CD14-positive monocyte (primary cell): ENCODE measurements at places on chromosomes 16 and 17.
A peak's percentile ranks its signal among the peaks of the same experiment; 100 is the strongest.

DNA sequence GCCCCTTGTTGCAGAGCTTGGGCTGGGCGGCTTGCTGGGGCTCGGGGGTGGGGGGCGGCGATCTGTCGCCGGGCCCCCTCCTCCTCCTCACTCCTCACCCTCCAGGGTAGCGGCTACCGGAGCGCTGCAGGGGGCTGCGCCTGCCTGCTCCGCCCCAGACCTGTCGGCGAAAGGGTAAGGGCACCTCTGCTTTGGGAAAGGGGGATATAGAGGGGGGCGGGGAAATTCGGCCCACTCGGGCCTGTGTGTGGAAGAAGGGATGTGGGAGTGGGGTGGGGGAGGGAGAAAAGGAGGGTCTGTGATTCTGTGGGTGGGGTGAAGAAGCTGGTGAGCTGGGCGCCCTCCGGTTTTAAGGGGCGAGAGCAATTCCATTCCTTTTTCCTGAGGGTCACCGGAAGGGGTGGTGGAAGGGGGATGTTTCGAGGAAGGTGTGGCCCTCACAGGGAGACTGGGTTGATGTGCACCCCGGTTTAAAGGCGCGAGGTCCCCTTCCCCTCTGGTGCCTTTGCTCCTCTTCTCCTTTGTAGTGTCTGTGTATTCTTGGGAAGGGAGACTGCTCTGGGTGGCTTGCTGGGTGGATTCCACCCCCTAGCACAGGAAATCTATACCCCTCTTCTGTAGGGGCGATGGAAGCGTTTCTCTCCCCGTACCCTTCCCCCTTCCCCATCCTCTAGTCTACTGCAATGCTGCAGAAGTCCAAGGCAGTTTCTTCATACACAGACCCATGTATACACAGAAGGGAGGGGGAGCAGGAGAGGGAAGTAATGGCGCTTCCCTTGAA, 878 bp downstream of the TAOK1 start:
- peak; percentile 64 for DNase-seq

DNA sequence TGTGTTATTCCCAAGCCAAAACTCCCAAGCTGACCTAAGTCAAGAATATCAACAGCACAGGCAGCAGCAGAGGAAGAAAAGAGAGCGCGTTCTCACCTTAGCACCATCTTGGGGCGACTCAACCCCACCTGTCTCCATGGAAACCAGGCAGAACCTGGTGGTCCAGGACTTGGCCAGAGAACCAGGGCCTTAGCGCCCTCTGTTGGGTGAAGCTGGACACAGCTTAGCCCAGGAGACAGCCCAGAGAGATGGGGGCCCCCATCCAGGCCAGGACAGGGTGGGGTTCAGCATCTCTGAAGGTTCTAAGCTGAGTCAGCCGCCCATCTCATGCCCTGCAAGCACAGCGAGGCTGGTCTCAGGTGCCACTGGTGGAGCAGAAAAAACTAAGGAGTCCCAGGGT, 60.1 kb upstream of the TMEM132E start:
- peak; percentile 11 for DNase-seq

DNA sequence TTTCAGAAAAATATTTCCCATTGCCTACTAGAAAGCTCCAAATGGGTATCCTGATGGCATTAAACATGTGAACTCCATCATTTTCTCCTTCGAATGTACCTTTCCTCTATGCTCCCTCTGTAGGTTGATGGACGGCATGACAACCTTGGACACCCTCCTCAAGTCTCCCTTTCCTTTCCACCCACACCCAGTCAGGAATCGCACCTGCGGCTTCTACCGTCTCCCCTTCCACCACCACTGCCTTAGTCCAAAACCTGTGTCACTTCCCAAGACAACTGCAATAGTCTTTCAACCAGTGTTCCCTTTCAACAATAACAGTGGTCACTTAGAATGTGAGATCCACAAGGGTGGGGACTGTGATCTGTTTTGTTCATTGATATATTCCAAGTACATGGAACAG, 233.1 kb upstream of the AXIN2 start:
- no peak for DNase-seq

DNA sequence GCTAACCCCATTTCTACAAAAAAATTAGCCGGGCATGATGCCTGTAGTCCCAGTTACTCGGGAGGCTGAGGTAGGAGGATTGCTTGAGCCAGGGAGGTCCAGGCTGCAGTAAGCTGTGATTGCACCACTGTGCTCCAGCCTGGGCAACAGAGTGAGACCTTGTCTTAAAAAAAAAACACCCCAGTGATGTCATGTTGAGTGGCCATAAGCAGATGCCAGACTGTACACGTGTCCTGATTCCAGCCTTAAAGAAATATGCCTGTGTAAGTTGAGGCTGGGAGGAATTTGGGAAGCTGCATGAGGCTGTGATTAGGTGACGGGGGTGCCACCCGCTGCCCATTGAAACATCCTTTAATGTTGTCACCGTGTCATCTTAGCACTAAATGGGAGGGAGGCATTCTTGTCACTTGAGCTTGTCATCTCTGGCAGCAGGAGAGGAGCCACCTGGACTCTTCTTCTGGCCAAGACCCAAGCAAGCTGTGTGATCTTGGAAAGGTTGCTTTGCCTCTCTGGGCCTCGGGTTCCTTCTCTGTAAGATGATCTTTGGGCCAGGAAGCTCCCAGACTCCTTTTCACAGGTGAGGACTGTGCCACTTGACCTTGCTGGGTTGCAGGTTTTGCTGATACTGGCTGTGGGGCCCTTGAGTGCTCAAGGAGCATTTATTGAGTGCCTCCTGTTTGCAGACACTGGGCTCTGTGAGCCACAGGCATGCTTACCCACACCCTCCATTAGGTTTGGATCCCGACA, 98.3 kb upstream of the CIBAR2 start:
- DNase-seq, result no peak

GRCh38 chr17:71741836-71742235, 379.0 kb upstream of the SOX9 start:
- no peak for DNase-seq

DNA sequence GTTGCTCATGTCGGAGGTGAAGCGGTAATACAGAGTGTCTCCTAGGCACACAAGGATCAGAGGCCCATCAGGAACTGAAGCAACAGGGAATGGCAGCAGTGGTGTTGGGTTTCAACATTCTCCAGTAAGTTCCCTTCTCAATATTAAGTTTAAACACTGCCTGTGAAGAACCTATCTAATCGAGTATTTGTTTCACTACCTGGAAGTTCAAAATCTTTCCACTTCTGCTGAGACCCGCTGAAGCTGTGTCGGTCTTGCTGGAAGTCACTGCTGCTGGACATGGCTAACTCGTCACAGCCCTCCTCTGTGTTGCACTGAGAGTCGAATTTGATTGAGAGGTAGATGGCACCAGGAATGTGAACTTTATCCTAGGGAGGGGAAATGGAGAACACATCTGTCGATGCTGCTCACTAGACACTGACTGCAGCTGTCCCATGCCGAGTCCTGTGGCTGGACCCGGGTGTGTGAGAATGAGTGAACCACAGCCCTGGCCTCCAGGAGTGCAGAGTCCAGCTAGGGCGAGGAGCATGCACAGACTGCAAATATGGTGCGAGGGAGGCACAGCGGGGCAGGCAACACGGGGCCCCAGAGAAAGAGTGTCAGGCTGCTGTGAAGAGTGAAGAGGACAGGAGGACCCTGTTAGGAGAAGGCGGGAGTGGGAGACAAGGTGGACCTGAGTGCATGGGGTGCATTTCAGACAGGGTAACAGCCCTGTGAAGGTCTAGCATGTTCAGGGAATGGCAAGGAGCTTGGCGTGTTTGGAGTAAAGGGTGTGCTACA, 50.1 kb upstream of the ATP2A3 start:
- no peak for DNase-seq

- no peak for DNase-seq
These were observed 10.8 kb upstream of the NME1 start for GRCh38 chr17:51142597-51142996.

GRCh38 chr16:46629331-46630219, 8.4 kb upstream of the SHCBP1 start:
- DNase-seq, result no peak

GRCh38 chr17:82889496-82890338, 49.9 kb upstream of the ZNF750 start:
- DNase-seq, result no peak

DNA sequence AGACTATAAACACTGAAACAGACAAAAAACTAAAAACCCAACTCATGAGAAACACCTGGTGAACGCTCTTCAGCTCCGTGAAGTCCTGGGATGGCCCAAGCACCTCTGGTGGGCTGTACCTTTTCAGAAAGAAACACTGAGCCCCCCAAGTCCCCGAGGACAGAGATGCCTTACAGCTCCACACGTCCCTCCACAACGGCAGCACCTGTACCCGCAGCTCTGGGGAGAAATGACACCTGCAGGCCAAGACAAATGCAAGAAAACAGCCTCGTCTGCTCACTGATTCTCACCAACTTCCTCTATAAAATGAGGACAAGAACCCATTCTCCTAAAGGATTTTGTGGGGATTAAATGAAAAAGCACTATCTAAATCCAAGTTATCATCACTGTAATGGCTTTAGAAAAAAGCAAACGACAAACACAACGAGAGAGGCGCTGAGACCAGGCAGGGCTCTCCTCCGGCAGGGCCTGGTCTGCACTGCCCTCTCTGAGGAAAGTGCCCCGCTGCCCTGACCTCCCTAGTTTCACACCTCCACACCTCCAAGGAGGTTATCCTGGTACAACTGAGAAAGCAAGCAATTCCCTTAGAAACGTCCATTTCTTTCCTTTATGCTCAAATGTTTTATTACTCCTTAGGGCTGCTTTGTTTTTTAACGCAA, 114.9 kb downstream of the ZNF778 start:
- DNase-seq, result no peak

- DNase-seq, result no peak
These were observed 4.7 kb upstream of the PRR29 start for GRCh38 chr17:63993368-63993985.

DNA sequence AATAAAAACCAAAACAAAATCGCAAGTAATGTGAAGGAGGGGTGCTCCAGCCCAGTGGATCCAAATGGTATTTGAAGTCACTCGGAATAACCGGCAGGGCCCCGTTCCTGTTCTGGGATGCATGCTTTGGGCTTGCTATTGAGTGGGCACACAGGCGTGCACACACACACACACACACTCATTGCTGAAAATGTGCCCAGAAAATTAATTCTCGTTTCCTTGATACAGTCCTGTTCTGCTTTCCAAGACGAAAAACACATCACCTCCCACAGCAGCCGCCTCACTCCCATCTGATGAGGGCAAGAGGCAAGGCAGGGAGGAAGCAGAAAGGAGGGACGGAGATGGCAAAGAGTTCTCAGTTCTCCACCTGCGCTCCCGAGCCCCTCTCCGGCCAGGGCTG, 62.2 kb upstream of the SDK2 start:
- DNase-seq, result no peak

DNA sequence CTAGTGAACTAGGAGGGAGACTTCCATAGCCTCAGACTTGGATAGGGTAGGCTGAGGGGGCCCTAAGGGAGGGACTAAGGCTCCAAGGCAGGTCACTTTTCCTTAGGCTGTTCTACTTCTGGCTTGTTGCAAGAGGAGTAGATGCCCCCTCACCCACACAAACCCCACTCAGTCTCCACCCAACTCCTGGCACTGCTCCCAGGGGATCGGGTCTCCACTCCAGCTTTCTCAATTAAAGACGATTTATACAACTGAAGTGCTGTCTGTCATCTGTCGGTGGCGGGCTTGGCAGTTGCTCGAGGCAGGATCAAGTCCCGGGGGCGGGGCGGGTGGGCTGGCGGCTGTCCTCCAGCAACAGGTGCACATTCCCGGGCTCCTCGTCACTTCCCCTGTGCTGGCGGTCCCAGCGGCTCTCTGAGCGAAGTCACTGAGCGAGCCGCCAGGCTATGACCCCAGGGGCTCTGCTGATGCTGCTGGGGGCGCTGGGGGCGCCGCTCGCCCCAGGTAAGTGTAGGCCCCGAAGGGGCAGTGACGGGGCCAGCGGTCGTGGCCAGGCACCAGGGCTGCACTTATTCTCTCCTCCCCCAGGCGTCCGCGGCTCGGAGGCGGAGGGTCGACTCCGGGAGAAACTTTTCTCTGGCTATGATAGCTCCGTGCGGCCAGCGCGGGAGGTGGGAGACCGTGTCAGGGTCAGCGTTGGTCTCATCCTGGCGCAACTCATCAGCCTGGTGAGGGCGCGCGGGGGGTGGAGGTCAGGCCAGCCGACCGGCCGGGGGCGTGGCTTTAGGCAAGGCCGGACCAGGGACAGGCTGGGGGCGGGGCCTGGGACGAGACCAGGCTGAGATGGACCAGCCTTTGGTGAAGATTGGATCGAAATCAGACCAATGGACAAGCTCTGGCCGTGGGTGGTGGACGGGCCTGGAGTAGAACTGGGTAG, at the start of gene CHRNB1:
TSS of gene CHRNB1 (plus strand) at position 380 of the 937 bp plus-strand sequence. CDS start at position 447, 67 bp downstream.
- DNase-seq, result peak; percentile 72

DNA sequence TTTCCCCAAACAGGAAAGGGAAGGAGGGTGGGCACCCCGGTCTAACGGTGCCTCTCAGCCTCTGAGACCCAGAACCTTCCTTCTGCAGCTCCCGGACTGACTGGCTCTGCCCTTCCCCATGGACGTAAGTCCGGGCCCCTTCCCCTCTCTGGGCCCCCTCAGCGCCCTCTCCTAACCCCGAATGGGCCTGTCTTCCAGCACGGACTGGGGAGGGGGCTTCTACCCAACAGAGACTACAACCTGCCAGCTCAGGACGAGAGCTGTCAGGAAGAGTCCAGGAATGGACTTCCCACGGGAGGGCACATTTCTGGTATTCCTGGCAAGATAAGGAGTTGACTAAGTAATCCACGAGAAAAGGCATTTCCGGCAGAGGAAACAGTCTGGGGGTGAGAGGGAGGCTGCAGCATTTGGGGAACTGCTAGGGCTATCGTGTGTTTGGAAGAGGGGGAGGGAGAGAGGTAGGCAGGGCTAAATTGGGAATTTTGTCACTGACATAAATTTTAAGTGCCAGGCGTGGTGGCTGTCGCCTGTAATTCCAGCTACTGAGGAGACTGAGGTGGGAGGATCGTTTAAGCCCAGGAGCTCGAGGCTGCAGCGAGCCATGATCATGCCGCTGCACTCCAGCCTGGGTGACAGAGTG, 12.1 kb upstream of the ALDOA start:
- DNase-seq, result no peak

DNA sequence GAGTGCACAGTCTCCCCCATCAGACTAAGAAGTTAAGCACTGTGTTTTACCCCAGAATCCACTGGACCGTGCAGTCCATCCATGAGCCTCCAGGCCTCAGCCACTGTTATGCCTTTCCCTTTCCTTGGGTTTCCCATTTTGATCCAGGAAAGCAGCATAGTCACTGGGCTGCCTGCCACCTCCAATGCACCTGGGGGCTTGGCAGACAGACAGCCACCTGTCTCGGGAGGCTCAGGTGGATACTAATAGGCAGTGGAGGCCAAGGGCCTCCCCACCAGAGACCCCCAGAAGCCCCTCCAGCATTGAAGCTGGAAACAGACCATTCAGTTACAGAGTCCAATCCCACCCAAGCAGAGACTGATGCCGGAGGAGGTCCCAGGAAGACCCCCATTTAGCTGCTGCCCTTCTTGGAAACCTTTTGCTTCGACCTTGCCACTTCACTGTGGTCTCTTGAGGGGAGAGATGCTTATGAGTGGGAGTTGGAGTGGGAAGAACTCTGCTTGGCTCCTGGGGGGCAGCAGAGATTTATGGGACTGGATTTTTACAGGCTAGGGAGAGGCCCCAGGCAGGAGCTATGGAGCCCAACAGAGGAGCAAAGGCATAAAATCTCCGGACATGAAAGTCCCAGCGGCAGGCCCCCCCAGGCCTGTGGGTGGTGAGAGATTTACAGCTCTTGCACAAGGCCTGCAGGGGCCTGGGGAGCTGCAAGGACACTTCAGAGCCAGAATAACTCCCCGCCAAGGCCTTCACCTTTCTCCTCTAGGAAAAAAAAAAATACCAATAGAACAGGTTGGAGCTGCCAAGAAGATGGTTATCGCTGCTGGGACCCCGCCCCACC, 12.2 kb upstream of the SP2 start:
- no peak for DNase-seq

- DNase-seq, result no peak
These were observed 78.8 kb downstream of the CCDC182 start for GRCh38 chr17:57666201-57666870.

- no peak for DNase-seq
These were observed 120.6 kb downstream of the SALL1 start for GRCh38 chr16:51030516-51030915.
